ENCODE measurements at places on chromosomes 2 and 18. TPM values are rescaled to one million over a fixed set of nuclear protein-coding genes. Genes with fewer than 3 reads are reported as not detected.

RMDN2 gene
- 3.2 TPM for total RNA-seq

TRIM43 gene
- total RNA-seq: not detected

RAB31 gene
- total RNA-seq: 0.70 TPM

FBXO41 gene
- 45.8 TPM for total RNA-seq

LONRF2 gene
- not detected for total RNA-seq

CD28 gene
- total RNA-seq: 88.8 TPM

UGT1A8 gene
- not detected for total RNA-seq

RBKS gene
- total RNA-seq: 5.1 TPM

MEIS1 gene
- not detected for total RNA-seq

THUMPD2 gene
- 21.9 TPM for total RNA-seq

DNA sequence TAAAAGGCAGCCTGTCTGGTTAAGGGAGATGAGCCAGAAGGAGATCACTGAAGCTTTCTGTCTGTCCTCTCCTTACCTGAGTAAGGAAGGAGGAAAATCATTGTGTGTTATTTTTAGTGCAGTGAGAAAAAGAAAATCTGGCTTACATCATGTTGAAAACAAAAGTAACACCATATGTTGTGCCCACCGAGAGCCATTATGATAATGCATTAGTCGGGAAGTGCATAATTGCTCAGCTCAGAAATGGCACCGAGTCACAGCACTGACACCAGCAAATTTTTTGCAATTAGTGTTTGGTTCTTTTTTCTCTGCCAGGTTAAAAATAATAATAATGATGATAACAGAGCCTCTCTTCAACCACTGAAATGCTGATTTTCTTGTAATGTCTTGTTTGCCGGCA, 46.6 kb downstream of the HNMT start:
- H3K4me1 ChIP-seq: no peaks in the 10 kb centered on the region
- H3K36me3 ChIP-seq: no peaks in the 10 kb centered on the region
- H3K27ac ChIP-seq: no peak overlapping the region
- no peaks in the 10 kb centered on the region for H3K27me3 ChIP-seq
- H3K4me3 ChIP-seq: no peak overlapping the region

GRCh38 chr2:193783681-193784080, 1588.9 kb upstream of the TMEFF2 start:
- H3K4me3 ChIP-seq: no peak overlapping the region
- H3K4me1 ChIP-seq: no peaks in the 10 kb centered on the region
- H3K27ac ChIP-seq: no peak overlapping the region
- H3K36me3 ChIP-seq: no peaks in the 10 kb centered on the region

DNA sequence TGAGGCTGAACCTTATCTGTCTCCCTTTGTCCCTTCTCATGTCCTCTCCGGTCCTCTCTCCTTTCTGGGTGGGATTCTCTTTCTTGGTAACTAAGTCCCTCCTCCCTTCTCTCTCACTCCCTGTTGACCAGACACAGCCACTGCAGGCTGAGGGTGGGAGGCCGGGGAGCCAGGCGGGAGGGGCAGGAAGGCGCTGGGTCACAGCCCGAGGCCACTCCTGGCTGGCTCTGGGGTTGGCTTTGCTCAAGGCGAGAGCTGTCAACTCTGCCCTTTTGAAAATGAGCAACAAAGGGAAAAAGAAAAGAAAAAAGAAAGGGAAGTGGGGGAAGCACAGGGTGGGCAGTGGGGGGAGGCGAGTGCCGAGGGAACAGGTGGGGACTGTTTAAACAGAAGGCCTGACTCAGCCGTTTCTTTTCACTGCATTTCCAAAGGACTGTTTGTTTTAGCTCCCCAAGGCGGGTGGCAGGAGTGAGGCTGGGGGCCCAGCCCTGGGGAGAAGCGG, 70.5 kb upstream of the IGFBP5 start:
- no peak overlapping the region for H3K4me3 ChIP-seq
- no peaks in the 10 kb centered on the region for H3K4me1 ChIP-seq
- H3K27me3 ChIP-seq: peaks cover 4% of the 10 kb centered on the region
- H3K36me3 ChIP-seq: no peaks in the 10 kb centered on the region
- no peak for DNase-seq
- H3K27ac ChIP-seq: no peak overlapping the region

GRCh38 chr2:235599596-235600338, 105.9 kb downstream of the AGAP1 start:
- no peaks in the 10 kb centered on the region for H3K4me1 ChIP-seq
- DNase-seq: no peak
- no peak overlapping the region for H3K4me3 ChIP-seq
- peaks cover 6% of the 10 kb centered on the region for H3K27me3 ChIP-seq

DNA sequence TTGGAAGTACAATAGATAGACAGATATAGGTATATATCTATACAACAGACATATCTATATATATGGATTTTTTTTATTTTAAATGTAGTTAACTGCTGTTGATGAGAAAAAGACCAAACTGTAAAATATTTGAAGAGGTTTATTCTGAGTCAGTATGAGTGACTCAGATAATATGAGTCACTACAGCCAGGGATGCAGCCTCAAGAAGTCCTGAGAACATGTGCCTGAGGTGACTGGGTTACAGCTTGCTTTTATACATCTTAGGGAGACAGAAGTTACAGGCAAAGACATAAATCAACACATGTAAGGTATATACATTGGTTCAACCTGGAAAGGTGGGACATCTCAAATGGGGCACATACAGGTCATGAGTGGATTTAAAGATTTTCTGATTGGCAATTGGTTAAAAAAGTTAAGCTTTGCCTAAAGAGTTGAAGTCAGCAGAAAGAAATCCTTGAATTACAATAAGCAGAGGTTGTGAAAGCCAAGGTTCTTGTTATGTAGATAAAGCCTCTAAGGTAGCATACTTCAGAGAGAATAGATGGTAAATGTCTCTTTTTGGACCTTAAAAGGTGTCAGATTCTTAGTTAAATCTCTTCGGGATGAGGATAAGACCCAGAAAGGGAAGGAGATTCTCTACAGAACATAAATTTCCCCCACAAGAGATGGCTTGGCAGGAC, 149.9 kb downstream of the RBM43 start:
- no peak overlapping the region for H3K27ac ChIP-seq
- peaks cover 2% of the 10 kb centered on the region for H3K4me1 ChIP-seq
- DNase-seq: no peak
- H3K36me3 ChIP-seq: no peaks in the 10 kb centered on the region
- H3K27me3 ChIP-seq: peaks cover 28% of the 10 kb centered on the region
- no peak overlapping the region for H3K4me3 ChIP-seq

DNA sequence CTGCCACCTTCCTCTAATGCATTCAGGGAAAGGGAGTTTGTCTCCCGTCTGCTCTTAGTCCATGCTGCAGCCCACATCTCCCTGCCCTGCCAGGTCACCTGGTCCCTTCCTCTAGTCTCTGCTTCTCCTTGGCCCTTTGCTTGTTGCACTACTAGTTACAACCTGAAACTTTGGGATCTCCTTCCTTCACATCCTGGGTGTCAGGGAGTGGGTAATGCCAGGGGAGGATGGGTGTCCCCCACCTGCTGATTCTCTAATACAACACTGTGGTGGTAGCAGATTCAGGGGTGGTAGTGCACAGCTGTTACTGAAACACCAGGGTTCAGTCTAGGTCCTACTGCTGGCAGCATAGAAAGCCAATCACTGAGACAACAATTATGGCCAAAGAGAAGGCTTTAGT, 31.2 kb upstream of the COX7A2L start:
- H3K36me3 ChIP-seq: no peaks in the 10 kb centered on the region
- no peaks in the 10 kb centered on the region for H3K27me3 ChIP-seq
- H3K4me3 ChIP-seq: no peak overlapping the region
- DNase-seq: no peak

- peaks cover under 1% of the 10 kb centered on the region for H3K4me1 ChIP-seq
- H3K27me3 ChIP-seq: peaks cover 87% of the 10 kb centered on the region
- H3K27ac ChIP-seq: no peak overlapping the region
- no peak overlapping the region for H3K4me3 ChIP-seq
- H3K36me3 ChIP-seq: no peaks in the 10 kb centered on the region
- no peak for DNase-seq
Measured at GRCh38 chr18:58813561-58814225, 51.0 kb upstream of the ZNF532 start.

DNA sequence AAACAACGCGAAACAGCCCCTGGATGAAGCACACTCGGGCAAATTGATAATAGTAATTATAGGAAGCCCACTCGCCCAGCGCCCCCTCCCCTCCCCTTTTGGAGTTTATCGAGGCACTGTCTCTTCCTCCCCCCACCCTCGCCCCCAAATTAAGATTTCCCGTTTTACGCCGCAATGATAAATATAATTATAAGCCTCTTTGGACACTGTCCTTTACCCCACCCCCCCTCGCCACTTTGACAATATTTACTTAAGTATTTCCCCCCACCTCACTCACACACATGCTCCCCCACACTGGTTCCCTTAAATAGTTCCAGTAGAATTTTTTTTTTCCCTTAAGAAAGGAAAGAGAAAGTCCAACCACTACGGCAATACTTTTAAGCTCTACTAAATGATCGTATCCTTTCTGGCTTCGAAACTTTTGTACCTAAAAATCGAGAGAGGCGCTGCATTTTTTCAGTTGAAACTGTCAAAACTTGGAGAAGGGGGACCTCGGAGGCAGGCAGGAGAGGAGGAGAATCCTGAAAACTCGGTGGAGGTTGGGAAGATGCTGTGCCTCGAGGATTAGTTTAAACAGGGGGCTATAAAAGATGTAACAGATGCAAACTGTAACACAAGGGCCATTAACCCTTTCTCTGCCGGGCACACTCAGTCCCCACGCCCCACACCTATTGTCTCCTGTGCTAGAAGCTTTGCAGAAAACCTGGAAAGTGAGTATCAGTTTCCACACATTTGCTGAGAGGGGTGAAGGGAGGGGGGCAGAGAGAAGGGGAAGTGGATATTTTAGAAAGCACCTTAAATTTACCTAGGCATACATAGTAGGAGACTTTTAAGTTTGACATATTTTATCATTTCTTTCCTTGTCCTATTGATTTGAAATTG, 1.8 kb downstream of the ZEB2 start:
- H3K4me1 ChIP-seq: peaks cover 21% of the 10 kb centered on the region
- DNase-seq: no peak
- peaks cover 2% of the 10 kb centered on the region for H3K36me3 ChIP-seq
- peaks cover 26% of the 10 kb centered on the region for H3K27me3 ChIP-seq

GRCh38 chr2:157283468-157283867, 26.0 kb downstream of the GALNT5 start:
- H3K4me3 ChIP-seq: no peak overlapping the region
- DNase-seq: no peak
- no peaks in the 10 kb centered on the region for H3K36me3 ChIP-seq
- no peak overlapping the region for H3K27ac ChIP-seq
- H3K4me1 ChIP-seq: no peaks in the 10 kb centered on the region

DNA sequence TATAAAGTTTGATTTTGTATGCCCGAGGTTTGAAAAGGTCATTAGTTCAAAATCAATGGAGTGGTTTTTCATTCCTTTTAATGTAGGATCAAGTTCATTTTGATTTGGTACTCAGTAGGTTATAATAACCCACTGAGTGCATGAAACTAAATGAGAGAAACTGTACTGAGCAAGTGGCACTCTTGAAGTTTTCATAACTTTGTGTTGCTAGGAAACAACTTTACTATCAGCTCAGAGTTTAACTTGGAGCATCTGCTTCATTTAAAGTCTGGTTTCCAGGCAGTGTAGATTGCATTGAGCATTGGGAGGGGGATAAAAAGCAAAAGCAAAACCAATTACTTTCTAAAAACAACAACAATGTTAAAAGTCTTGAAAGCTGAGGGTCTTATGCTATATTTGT, 1361.6 kb upstream of the CHAC2 start:
- H3K27ac ChIP-seq: no peak overlapping the region
- no peak overlapping the region for H3K4me3 ChIP-seq
- H3K4me1 ChIP-seq: no peaks in the 10 kb centered on the region
- no peak for DNase-seq
- H3K27me3 ChIP-seq: no peaks in the 10 kb centered on the region

DNA sequence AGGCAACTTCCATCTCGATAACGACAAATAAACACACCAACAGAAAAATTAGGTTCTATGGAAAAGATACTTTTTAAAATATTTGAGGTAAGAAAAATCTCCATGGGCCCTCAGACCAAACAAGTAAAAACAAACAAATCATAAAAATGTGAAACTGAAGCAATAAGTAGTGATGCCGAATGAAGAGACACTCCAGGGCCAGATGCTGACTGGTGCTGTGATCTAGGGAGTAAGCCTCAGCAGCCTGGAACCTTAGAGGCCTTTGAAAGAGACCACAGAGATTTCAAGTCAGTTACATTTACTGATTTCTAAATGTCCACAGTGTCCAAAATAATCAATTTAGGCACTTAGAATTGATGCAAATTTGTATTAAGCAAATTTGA, 1144.7 kb downstream of the CNTNAP5 start:
- DNase-seq: no peak
- no peaks in the 10 kb centered on the region for H3K27me3 ChIP-seq
- H3K4me3 ChIP-seq: no peak overlapping the region
- no peak overlapping the region for H3K27ac ChIP-seq

DNA sequence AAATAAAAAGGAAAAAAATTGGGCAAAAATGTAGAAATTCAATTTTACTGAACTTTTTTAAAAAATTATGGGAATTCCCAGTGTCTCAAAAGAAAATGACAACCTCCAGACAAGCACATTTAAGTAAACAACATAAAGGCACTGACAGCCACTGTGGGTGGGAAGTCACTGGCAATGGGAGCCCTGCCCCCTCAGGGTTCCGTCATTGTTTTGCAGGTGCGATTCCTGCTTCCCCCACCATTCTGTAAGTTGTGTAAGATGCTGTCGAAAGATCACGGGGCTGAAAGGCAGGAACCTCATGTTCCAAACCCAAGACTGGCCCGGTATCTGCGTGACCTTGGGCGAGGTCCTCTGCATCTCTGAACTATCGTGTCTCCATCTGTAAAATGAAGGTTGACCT, 15.8 kb upstream of the ASPRV1 start:
- H3K27me3 ChIP-seq: no peaks in the 10 kb centered on the region
- DNase-seq: no peak
- H3K4me1 ChIP-seq: peaks cover 7% of the 10 kb centered on the region
- H3K4me3 ChIP-seq: no peak overlapping the region
- H3K36me3 ChIP-seq: no peaks in the 10 kb centered on the region

DNA sequence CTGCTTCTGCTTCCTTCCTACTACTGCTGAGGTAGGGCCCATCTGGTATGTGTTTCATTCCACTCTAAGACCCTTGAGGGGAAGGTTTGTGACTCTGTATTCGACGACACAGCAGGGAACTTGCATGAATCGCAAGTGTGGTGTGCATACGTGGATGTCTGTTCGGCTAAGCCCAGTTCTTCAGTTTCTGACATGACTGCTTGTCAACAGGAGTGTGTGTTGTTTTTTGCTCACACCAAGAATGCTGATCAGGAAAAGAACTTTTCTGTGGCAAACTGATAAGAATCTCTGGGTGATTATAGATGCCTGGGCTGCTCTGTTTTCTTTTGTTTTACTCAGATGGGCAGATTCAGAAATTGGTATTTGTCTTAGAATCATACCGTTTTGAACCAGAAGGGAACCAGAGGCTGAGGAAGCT, 22.0 kb downstream of the TNFRSF11A start:
- H3K27ac ChIP-seq: no peak overlapping the region
- H3K36me3 ChIP-seq: no peaks in the 10 kb centered on the region
- H3K27me3 ChIP-seq: peaks cover 4% of the 10 kb centered on the region
- H3K4me3 ChIP-seq: no peak overlapping the region

DNA sequence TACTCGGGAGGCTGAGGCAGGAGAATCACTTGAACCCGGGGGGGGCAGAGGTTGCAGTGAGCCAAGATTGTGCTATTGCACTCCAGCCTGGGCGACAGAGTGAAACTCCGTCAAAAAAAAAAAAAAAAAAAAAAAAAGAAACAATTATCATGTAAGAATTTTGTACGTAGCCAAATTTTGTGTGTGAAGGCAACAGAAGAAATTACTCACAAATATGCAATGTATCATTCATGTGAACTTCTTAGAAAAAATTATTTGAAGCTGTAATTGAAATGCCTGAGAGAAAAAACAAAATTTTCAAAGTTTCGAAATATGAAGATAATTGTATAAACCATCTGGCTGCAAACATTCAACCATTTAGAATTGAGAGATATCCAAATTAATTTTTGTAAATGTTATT, 204.8 kb upstream of the PARD3B start:
- no peak for DNase-seq
- H3K36me3 ChIP-seq: no peaks in the 10 kb centered on the region
- H3K27ac ChIP-seq: no peak overlapping the region
- H3K4me1 ChIP-seq: no peaks in the 10 kb centered on the region
- peaks cover 50% of the 10 kb centered on the region for H3K27me3 ChIP-seq

All from activated naive CD8-positive, alpha-beta T cell treated with anti-CD3 and anti-CD28 coated beads for 36 hours (primary cell).